Panc1 (cell line): ENCODE measurements at places on chromosomes 16 and 17. TPM values are rescaled to one million over a fixed set of nuclear protein-coding genes. Genes with fewer than 3 reads are reported as not detected.

Gene ODAD4
- 0.69 TPM for total RNA-seq

Gene KRTAP2-1
- not detected for total RNA-seq

Gene KRT17
- 1.9 TPM for total RNA-seq

Gene OR4D1
- total RNA-seq: 0.05 TPM

Gene MT1E
- 170 TPM for total RNA-seq

Gene TNFSF13
- 2.3 TPM for total RNA-seq

Gene MMP2
- total RNA-seq: 311 TPM

Gene KCNG4
- not detected for total RNA-seq

Gene KRTAP2-4
- total RNA-seq: not detected

Gene OR2C1
- not detected for total RNA-seq

Gene MYH1
- not detected for total RNA-seq

Gene HOXB7
- 44.0 TPM for total RNA-seq

Gene NEUROD2
- not detected for total RNA-seq
